ENCODE measurements at places on chromosomes 2 and 18. TPM values are rescaled to one million over a fixed set of nuclear protein-coding genes. Genes with fewer than 3 reads are reported as not detected.

KCNE4 gene
- total RNA-seq, result 21.2 TPM

CHRND gene
- total RNA-seq, result not detected

PSMA8 gene
- not detected for total RNA-seq

CD8B2 gene
- not detected for total RNA-seq

SLC4A3 gene
- total RNA-seq, result 1.2 TPM

IL1B gene
- total RNA-seq, result 0.15 TPM

DTNA gene
- total RNA-seq, result 17.5 TPM

ANKRD62 gene
- total RNA-seq, result not detected
